Right forelimb (tissue), 1 donor: ENCODE measurements at places on chromosomes 1 and 21.
A peak's percentile ranks its signal among the peaks of the same experiment; 100 is the strongest.

DNA sequence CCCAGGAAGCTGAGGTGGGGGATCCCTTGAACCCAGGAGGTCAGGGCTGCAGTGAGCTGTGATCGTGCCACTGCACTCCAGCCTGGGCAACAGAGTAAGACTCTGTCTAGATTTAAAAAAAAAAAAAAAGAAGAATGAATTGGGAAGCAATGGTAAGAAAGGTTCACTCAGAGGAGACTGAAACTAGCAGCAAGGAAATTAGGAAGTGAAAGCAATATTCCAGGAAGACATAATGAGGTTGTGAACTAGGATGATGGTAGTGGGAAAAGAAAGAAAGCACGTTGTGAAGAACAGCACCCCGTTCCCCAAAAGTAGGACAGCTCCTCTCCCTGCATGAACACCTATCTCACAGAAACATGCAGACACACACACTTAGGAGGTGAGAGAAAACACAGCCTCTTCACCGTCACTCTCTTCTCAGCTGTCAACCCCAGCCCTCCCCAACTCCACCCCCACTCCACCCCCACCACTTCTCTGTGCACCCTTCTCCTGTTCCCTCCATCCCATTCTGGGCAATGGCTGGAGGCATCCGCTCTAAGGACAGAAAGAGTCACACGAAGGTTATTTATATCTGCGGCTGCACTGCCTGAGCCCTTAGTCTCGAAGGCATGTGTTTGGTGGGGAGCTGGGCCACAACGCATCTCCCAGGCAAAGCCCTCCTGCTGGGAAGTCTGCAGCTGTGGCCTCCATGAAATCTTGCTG lies 101.8 kb upstream of the LPGAT1 start:
- DNase-seq = no peak

GRCh38 chr1:29713857-29714256 lies 477.5 kb downstream of the PTPRU start:
- no peak for DNase-seq

- no peak for DNase-seq
Observed at GRCh38 chr21:15514073-15514946, 215.5 kb upstream of the USP25 start.

GRCh38 chr1:211935448-211935970 lies 99.8 kb downstream of the INTS7 start:
- no peak for DNase-seq

DNA sequence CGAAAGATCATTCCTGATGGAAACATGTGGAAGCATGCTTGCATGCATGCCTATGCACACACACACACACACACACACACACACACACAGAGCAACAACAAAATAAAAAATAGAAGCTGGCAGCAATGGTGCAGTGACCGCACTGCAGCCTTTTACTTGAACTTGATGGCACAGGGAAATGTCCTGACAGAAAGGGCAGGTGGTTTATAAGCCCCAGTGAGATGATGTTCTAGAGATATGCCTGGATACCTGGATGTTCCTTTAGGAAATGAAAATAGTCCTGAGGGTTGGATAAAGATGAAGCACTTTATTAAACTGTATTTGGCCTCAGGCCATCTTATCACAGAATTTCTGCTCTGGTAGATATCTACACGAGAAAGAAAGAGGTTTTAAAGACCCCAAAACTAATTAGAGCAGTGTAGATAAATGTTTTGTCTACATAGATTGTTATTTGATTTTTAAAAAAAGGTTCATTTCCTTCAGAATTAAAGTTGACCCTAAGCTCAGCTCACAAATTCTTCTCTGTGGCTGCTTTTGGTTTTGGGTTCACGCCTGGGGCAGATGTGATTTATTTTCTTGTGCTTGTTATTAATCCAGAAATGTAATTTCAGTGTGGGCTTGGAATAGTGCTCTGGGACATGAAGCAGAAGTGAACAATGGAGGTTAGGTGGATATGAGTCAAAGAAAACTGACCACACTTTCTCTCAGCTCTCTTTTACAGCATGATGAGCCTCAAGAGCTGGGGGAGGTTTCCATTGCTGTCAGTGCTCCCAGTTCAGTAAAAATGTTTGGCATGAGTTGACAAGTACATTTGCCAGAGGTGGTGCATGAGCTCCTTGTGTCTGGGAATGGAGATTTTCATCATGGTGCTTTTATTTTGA lies 22.9 kb downstream of the ADAM30 start:
- DNase-seq = peak; percentile 63
